ENCODE measurements at places on chromosomes 7 and 10. TPM values are rescaled to one million over a fixed set of nuclear protein-coding genes. Genes with fewer than 3 reads are reported as not detected.
A peak's percentile ranks its signal among the peaks of the same experiment; 100 is the strongest.

GRCh38 chr7:132572526-132572925, 3.7 kb downstream of the PLXNA4 start:
- peaks cover 7% of the 10 kb centered on the region for H3K4me1 ChIP-seq
- DNase-seq = no peak
- no peak overlapping the region for H3K27ac ChIP-seq
- H3K36me3 ChIP-seq = no peaks in the 10 kb centered on the region
- peaks cover 80% of the 10 kb centered on the region for H3K27me3 ChIP-seq

DNA sequence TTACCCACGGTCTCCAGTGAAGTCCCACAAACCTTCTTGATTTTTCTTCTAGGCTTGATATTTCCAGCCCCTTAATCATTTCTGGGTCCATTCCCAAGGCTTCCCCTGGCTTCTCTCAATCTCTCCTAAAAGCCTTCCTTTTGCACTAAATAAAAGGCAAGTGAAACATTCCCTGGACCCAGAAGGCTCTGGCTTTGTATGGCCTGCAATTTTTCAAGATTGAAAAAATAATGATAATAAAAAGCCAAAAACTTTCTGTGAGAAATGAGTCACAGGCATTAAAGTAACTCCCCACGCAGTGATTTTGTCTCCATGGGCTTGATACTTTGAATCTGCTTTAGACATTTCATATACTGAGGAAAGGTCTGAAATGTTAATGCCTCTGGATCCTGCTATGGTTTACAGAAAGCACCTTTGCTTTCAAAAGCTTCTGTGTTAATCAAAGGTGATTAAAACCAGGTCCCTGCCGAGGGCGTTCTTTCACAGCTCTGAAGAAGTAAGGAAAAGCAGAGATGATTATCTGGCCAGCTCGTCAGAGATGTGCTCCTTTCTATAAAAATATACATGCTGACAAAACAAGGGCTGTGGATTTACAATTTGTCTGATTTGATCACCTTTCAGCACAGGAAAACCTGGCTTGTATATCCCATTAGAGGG, 118.9 kb upstream of the TMEM72 start:
- H3K4me1 ChIP-seq = no peaks in the 10 kb centered on the region
- peaks cover 25% of the 10 kb centered on the region for H3K27me3 ChIP-seq
- no peak overlapping the region for H3K4me3 ChIP-seq
- no peak for DNase-seq

- no peak overlapping the region for H3K27ac ChIP-seq
- H3K4me1 ChIP-seq = peaks cover 3% of the 10 kb centered on the region
- H3K27me3 ChIP-seq = peaks cover 13% of the 10 kb centered on the region
- H3K36me3 ChIP-seq = peaks cover 1% of the 10 kb centered on the region
- DNase-seq = no peak
Observed at GRCh38 chr10:80539421-80540031, 1.8 kb downstream of the SH2D4B start.

- H3K27ac ChIP-seq = no peak overlapping the region
- H3K4me1 ChIP-seq = peaks cover 33% of the 10 kb centered on the region
- peak overlapping the region; percentile 99 for H3K4me3 ChIP-seq
- no peaks in the 10 kb centered on the region for H3K27me3 ChIP-seq
- no peak for DNase-seq
Observed at GRCh38 chr7:42930889-42931288, 1.1 kb downstream of the PSMA2 start.

- peaks cover 7% of the 10 kb centered on the region for H3K36me3 ChIP-seq
- H3K27ac ChIP-seq = no peak overlapping the region
- no peak overlapping the region for H3K4me3 ChIP-seq
- H3K4me1 ChIP-seq = peaks cover 18% of the 10 kb centered on the region
- no peak for DNase-seq
Observed at GRCh38 chr10:103763374-103764202, 91.8 kb downstream of the SH3PXD2A start.

- H3K4me1 ChIP-seq = no peaks in the 10 kb centered on the region
- H3K27ac ChIP-seq = no peak overlapping the region
- DNase-seq = no peak
- H3K36me3 ChIP-seq = no peaks in the 10 kb centered on the region
Observed at GRCh38 chr10:8453587-8453986, 399.1 kb downstream of the GATA3 start.

- peaks cover 10% of the 10 kb centered on the region for H3K27me3 ChIP-seq
- H3K27ac ChIP-seq = no peak overlapping the region
- no peak for DNase-seq
Observed at GRCh38 chr7:74202841-74203556, 6.8 kb upstream of the LAT2 start.

GRCh38 chr7:66429498-66430163, 199.1 kb upstream of the KCTD7 start:
- no peak overlapping the region for H3K27ac ChIP-seq
- H3K4me1 ChIP-seq = no peaks in the 10 kb centered on the region
- no peak for DNase-seq
- no peak overlapping the region for H3K4me3 ChIP-seq
- H3K36me3 ChIP-seq = peaks cover 11% of the 10 kb centered on the region
- no peaks in the 10 kb centered on the region for H3K27me3 ChIP-seq

- H3K36me3 ChIP-seq = peaks cover 4% of the 10 kb centered on the region
- H3K4me1 ChIP-seq = peaks cover 13% of the 10 kb centered on the region
- H3K27ac ChIP-seq = no peak overlapping the region
Observed at GRCh38 chr10:14017467-14017866, 313.3 kb downstream of the FRMD4A start.

DNA sequence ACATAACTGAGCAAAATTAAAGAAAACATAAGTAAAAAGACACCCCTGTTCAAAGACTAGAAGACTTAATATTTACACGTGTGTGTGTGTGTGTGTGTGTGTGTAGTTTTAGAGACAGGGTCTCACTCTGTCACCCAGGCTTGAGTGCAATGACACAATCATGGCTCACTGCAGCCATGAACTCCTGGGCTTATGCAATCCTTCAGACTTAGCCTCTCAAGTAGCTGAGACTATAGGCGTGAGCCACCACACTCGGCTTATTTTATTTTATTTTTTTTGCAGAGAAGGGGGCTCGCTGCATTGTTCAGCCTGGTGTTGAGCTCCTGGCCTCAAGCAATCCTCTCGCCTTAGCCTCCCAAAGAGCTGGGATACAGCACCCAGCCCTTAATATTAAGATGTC, 90.3 kb downstream of the JMJD1C start:
- H3K27ac ChIP-seq = peak overlapping the region; percentile 81
- no peak for DNase-seq
- H3K4me1 ChIP-seq = no peaks in the 10 kb centered on the region

DNA sequence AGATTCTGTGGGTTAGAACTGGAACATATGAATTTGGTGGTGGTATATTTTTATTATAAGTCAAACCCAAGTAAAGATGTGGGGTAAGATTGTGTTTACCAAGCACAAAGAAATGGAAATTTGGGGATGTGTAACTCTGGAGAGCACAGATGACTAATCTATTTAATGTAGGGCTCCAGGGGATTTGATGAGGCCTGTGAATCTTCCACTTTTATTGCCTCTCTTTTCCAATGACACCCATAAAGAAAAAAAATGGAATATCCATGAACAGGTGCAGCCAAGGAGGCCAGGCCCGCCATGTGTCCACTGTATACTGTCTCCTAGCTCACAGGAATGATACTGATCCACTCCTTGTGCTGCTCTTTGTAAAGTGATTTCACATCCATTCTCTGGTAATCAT, 2.8 kb downstream of the SRGN start:
- H3K27me3 ChIP-seq = peaks cover 20% of the 10 kb centered on the region
- no peak for DNase-seq
- no peaks in the 10 kb centered on the region for H3K36me3 ChIP-seq
- H3K4me1 ChIP-seq = no peaks in the 10 kb centered on the region
- H3K27ac ChIP-seq = no peak overlapping the region

DNA sequence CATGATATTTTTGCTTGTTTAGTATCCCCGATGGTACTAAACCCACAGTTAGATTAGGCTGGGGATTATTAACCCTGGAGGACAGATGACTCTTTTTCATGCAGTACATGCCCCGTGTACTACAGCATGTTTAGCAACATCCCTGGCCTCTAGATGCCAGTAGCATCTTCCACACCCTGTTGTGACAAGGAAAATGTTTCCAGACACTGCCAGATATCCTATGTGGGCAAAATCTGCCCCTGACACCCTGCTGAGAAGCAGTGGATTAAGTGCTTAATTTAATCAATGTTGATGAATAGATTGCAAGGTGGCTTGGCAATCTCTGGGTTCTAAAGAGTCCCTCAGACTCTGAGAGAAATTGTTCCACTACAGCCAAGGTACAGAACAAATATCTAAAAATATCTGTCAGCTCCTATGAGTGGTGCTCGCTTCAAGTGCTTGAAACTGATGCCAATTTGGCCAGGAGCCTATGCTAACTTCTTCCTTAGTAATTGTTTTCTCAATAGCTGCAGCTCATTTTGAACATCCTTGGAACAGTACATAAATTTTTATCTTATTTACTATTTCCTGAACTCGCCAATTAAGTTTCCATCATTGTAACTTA, 247.0 kb downstream of the SORCS1 start:
- no peak for DNase-seq
- H3K4me3 ChIP-seq = no peak overlapping the region
- no peaks in the 10 kb centered on the region for H3K36me3 ChIP-seq
- no peaks in the 10 kb centered on the region for H3K27me3 ChIP-seq
- no peaks in the 10 kb centered on the region for H3K4me1 ChIP-seq

DNA sequence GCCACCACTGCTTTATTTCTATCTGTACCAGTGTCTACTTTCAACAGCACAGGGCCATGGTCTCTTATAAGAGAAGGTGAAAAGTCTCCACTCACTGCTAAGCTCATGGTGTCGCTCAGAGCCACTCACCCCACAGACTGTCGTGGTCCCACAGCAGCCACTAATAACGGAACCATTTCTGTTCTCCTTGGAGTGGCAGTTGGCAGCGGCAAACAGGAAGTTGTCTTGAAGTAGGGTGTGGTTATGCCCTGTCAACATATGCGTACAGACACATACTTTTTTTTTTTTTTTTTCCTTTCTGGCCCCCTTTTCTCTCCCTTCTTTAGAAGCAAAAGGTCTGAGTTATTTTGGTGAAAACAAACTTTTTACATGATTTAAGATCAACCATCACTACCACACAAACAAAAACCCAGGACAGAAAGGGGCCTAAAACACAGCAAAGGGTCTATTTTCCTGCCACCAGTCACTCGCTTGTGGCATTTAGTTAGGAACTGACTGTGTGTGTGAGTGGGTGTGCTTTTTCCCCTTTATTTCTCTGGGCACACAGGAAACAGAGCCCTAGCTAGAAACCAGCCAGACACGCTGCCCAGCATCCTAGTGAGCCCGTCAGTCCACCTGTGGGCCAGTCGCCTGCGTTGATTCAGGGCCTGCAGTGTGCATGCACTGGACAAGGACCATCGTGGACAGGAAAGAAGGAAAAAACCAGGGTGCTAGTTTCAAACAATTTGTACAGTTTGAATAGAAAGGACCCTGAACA, 96.7 kb upstream of the EFCAB10 start:
- no peak for DNase-seq
- peaks cover 10% of the 10 kb centered on the region for H3K4me1 ChIP-seq
- no peaks in the 10 kb centered on the region for H3K27me3 ChIP-seq
- H3K27ac ChIP-seq = no peak overlapping the region
- H3K4me3 ChIP-seq = no peak overlapping the region
- H3K36me3 ChIP-seq = peaks cover 2% of the 10 kb centered on the region

DNA sequence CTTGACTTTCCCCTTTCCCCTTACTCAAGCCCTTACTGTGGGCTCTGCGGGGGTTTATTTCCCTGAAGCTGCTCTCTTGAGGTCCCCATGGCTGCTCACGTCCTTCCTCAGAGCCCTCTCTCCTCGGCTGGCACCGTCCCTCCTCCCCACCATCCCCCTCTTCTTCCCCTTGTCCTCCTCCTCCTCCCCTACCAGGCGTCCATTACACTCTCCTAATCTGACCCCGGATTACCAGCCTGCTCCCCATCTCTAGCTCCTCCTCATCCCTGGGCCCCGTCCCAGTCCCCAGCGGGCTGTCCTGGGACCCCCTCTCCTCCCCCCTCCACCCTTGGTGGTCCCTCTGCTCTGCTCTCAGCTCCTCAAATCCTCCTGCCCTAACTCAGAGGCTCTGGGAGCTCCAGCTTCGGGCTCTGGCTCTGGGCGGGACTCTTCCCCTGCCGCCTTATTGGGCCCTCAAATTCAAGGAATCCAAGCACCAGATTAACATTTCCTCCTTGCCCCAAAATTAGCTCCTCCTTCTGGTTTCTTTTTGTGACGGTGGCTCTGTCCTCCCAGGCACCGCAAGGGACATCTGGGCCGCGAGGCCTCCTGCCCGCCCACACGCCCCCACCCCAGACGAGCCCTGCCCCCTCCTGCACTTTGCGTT, 48.5 kb upstream of the LEP start:
- H3K27me3 ChIP-seq = peaks cover 51% of the 10 kb centered on the region
- H3K4me1 ChIP-seq = no peaks in the 10 kb centered on the region
- DNase-seq = no peak
- H3K36me3 ChIP-seq = peaks cover 3% of the 10 kb centered on the region

GRCh38 chr7:5758753-5759335, 22.6 kb downstream of the RNF216 start:
- no peak overlapping the region for H3K4me3 ChIP-seq
- H3K36me3 ChIP-seq = peaks cover 13% of the 10 kb centered on the region
- peaks cover 2% of the 10 kb centered on the region for H3K4me1 ChIP-seq
- H3K27me3 ChIP-seq = no peaks in the 10 kb centered on the region

DNA sequence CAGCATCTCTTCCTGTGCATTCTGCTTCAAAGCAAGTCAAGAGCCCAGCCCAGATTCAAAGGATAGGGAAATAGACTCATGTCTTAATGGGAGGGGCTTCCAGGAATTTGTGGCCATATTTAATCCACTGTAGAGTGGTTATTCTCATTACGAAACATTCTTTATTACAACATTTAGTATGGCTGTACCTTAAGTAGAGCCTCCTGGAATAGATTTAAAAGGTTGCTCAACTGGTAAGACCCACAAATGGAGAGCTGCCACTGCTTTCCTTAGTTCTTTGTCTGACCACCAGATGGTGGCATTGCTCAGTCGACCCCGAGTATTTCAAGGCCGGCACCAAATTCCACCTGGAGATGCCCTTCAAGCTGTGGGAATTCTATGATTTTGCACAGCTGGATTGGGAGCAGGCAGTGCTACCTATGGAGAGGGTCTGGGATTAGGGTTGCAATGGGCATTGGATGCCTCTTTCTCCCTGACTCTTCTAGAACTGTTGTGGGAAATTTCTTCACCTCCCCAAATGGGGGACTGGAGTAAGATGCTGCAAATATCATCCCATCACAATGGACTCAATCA, 102.2 kb downstream of the RBM20 start:
- peak; percentile 55 for DNase-seq
- no peak overlapping the region for H3K4me3 ChIP-seq
- peaks cover 2% of the 10 kb centered on the region for H3K36me3 ChIP-seq
- H3K4me1 ChIP-seq = no peaks in the 10 kb centered on the region
- peaks cover 5% of the 10 kb centered on the region for H3K27me3 ChIP-seq

Gene GNGT1
- not detected for total RNA-seq

Gene TEX36
- not detected for total RNA-seq

Gene PLXNA4
- 0.38 TPM for total RNA-seq

Gene ADCYAP1R1
- not detected for total RNA-seq

Gene ATG9B
- total RNA-seq = 0.58 TPM

Gene LIMK1
- 62.7 TPM for total RNA-seq

Gene ARMC3
- total RNA-seq = 7.9 TPM

Gene HTR5A
- not detected for total RNA-seq
